Gastroesophageal sphincter (tissue), 4 donors: ENCODE measurements at places on chromosomes 16 and 17.

GRCh38 chr16:19713697-19714096, 4.3 kb downstream of the KNOP1 start:
- ATAC-seq, result no peak

- ATAC-seq, result no peak
Measured at GRCh38 chr17:45256114-45256966, 5.6 kb downstream of the SPATA32 start.

DNA sequence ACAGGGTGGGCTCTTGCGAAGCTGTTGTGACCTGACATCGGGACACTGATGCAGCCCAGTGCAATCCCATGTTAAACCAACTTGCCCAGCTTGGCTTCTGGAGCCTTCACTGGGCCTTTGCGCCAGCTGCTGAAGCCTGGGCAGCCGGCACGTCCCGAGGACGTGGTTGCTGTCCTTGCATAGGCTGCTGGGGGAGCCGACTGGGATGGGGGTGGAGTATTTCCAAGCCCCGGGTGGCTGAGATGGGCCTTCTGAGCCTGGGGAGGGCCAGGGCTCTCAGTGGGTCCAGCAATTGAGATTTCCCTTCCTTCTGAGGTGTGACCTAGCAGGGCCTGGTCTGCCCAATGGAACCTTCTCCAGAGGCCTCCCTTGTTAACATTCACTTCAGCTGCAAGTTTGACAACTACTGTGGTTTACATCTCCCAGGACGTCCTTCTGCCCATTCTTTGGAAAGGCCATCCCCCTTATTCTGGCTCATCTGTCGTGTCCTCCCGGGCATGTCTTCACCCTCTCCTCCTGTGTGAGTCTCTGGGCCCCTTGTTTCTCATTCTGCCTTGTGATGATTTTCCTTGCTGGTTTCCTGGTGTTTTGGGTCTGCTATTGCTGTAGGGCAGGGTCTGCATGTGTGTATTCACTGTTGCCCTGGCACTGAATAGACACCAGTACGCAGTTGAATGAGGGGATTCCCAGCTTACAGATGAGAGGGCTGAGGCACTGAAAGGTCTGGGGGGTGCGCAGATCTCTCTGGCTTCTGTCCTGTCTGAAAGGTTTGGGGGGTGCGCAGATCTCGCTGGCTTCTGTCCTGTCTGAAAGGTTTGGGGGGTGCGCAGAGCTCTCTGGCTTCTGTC, 34.4 kb downstream of the HAPSTR1 start:
- no peak for ATAC-seq

DNA sequence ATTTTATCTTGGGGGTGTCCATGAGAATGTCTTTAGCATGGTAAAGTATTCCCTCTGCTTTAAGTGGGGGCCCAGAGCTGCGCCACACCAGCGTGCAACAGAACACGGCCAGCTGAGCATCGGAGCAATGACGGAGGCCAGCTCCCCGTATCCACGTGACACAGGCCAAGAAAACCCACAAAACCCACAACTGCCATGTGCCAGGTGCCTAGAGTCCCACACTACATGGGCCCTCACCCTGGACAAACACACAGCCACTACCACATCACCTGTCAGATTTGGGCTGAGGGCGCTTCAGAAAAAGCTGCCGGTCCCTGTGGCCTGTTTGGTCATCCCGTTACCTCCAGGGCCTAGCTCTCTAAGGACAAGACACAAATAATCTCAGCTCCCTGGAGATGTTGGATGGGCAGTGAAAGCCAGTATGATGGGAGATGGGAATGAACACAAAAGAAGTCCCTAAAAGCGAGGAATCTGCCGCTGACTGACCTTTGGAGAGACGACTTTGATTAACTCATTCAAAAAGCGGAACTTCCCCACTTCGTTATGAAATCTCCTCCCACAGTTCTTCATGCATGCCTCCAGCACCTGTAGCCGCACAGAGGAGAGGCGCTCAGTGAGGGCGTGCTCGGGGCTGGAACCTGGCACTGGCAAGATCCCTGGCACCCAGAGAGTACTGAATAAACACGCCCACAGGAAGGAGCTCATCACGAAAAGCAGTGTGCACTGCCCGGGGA, 17.1 kb downstream of the GGA3 start:
- ATAC-seq, result no peak

DNA sequence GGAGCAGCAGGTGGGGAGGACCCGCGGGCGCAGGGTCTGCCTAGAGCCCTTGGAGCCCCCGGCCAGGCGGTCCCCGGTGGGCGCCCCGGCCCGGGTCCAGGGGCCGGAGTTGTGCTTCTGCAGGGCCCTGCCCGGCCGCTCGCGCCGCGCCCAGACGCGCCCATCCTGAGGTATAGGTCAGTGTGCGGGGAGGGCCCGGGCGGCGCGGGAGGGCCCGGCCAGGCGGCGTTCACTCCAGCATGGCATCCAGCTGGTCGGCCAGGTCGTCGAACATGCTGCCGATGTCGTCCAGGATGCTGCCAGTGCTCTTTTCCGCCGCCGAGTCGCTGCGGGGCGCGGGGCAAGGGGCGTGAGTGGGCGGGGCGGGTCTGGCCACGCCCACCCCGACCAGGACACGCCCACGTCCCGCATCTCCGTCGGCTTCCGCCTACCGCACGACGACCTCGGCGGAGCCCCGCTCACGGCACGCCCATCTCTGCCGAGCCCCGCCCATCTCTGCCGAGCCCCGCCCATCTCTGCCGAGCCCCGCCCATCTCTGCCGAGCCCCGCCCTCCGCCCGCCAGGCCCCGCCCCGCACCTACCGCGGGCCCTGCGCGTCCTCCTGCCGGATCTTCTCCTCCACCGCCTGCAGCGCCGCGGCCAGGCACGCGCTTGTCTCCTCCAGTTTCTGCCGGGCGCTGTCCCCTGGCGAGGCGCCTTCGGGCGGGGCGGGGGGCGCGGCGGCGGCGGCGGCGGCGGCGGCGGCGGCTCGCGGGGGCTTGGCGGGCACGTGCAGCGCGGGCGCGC, 17.9 kb downstream of the CASKIN1 start:
- peak; percentile 39 for ATAC-seq

GRCh38 chr16:46822270-46822669, 8.7 kb downstream of the C16orf87 start:
- ATAC-seq, result no peak

DNA sequence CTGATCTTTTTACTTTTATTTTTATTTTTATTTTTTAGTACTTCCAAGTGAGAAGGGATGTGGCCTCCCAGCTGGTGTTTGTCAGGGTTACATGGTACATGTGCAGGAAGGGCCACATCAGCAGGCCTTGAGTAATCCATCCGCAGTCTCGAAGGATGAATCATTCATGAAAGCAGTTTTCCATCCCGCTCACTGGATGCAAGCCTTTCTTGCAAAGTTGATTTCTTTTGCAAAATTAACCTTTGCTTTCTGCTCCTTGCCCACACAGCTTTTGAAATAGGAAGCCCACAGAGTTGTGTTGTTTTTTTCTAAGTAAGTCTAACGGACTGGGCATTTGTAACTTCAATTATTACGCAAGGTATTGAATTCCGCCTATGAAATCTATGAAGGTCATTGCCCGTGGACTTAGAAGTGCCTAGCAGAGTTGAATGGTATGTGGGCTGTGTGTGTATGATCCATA, 157.4 kb downstream of the PRKCA start:
- ATAC-seq, result peak; percentile 91

- peak; percentile 34 for ATAC-seq
Measured at GRCh38 chr17:15431196-15431595, 36.2 kb downstream of the CDRT4 start.

DNA sequence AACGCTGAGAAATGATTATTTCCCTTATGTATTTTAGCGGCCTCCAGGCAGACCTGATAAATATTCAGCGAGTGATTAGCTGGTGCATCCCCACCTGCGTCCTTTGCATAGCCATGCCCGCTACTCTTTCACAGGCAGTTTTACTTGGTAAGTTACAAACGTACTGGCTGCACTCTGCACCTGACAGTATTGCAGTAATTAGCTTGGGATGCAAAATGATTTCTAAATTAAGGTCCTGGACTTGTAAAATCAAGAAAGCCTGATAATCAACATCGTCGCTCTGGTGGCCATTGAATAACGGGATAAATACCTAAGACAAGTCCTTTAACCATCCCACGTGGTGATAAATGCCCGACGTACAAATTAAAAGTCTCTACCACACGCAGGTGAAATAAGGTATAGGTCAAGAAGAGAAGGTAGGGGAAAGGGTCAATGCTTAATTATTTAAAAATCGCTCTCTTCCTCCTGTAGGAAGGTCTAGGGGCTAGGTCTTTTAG, 998 bp upstream of the PRKCA start:
- ATAC-seq, result no peak

DNA sequence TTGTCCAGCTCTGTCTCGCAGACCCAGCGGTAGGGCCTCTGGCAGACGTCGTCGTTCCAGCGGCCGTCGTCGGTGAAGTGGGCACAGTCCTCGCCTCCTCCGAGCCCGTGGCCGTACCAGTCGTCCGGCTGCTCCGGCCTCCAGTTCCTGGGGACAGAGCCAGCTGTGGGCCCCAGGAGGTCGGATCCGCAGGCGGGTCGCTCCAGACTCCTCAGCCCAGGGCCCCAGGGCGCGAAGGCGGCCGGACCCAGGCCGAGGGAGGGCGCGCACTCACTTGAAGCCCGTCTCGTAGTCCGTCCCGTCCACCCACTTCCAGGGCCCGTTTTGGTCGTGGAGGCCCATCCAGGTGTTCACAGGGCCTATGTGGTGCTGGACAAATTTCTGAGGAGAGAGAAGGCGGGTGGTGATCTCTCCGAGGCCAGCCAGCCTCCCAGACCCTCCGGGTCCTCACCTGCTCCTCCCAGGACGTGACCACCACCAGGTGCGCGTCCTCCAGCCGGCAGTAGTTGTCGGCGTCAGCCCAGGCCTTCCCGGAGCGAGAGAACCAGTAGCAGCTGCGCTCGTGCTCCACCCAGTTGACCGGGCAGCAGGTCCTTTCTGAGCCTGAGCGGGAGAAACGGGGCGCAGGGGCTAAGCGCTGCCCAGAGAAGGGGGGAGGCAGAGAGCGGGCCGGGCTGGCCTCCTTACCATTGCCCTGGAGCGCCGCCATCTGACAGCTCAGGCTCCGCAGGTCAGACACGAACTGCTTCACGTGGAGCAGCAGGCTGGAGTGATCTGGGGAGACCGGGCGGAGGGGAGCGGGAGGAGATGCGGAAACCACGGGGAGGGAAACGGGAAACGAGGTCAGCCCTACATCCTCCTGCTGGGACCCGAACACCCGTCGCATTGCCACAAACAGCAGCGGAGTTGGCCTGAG, 5.2 kb downstream of the ASGR1 start:
- peak; percentile 44 for ATAC-seq
